ENCODE measurements at places on chromosomes 16 and 17. TPM values are rescaled to one million over a fixed set of nuclear protein-coding genes. Genes with fewer than 3 reads are reported as not detected.

GRCh38 chr16:15521758-15522509, 87.5 kb downstream of the BMERB1 start:
- H3K27me3 ChIP-seq, result peaks cover 19% of the 10 kb centered on the region
- peaks cover 14% of the 10 kb centered on the region for H3K4me1 ChIP-seq
- H3K27ac ChIP-seq, result no peak overlapping the region

GRCh38 chr17:31738996-31739699, 119.9 kb downstream of the COPRS start:
- H3K27me3 ChIP-seq, result no peaks in the 10 kb centered on the region
- peaks cover 25% of the 10 kb centered on the region for H3K4me1 ChIP-seq
- H3K36me3 ChIP-seq, result no peaks in the 10 kb centered on the region
- peak overlapping the region; percentile 13 for H3K27ac ChIP-seq
- DNase-seq, result no peak

DNA sequence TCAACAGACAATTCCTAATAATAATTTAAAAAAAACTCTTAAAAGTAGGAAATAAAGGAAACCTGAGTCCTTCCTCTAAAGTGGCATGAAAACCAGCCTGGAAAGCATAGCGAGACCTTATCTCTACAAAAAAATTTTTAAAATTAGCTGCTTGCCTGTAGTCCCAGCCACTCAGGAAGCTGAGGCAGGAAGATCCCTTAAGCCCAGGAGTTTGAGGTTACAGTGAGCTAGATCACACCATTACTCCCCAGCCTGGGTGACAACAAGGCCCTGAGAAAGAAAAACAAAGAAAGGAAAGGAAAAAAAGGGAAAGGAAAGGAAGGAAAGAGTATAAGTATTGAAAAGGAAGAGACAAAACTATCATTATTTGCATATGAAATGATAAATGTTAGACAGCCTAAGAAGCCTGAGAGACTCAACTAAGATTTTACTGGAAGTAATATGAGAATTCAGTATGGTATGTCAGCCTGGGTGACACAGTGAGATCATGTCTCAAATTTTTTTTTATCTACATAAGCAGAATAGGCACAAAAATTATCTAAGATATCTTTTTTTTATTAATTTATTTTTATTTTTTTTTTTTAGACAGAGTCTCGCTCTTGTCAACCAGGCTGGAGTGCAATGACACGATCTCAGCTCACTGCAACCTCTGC, 113.0 kb downstream of the GOSR1 start:
- H3K4me3 ChIP-seq, result no peak overlapping the region
- no peaks in the 10 kb centered on the region for H3K27me3 ChIP-seq
- no peak for DNase-seq
- H3K4me1 ChIP-seq, result peaks cover 8% of the 10 kb centered on the region
- H3K36me3 ChIP-seq, result peaks cover 1% of the 10 kb centered on the region
- peak overlapping the region; percentile 72 for H3K27ac ChIP-seq

DNA sequence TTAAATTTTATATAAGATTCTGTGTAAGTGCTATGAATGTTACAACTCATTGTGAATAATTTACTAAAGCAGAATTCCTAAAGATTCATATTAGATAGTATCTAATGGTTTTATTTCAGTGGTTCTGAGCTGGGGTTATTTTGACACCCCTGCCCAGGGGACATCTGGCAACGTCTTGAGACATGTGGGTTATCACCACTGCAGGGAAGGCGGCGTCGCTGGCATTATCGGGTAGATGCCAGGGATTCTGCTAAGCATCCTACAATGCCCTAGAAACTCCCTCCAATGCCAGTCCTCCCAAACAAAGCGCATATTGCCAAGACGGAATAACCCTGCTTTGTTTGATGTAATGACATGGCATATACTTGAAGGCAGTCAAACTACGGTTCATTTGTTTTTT, 372.3 kb upstream of the ZFHX3 start:
- H3K36me3 ChIP-seq, result no peaks in the 10 kb centered on the region
- no peak for DNase-seq
- H3K27ac ChIP-seq, result no peak overlapping the region
- peaks cover 2% of the 10 kb centered on the region for H3K4me1 ChIP-seq
- H3K27me3 ChIP-seq, result peaks cover 8% of the 10 kb centered on the region
- no peak overlapping the region for H3K4me3 ChIP-seq

- peaks cover 5% of the 10 kb centered on the region for H3K36me3 ChIP-seq
- peaks cover 26% of the 10 kb centered on the region for H3K27me3 ChIP-seq
- H3K4me1 ChIP-seq, result peaks cover 33% of the 10 kb centered on the region
These were observed 11.6 kb downstream of the HS3ST3B1 start for GRCh38 chr17:14312522-14312921.

GRCh38 chr16:80899809-80900592, 95.6 kb upstream of the CDYL2 start:
- H3K4me1 ChIP-seq, result peaks cover 13% of the 10 kb centered on the region
- H3K27me3 ChIP-seq, result peaks cover 3% of the 10 kb centered on the region
- no peak overlapping the region for H3K4me3 ChIP-seq
- DNase-seq, result no peak
- no peaks in the 10 kb centered on the region for H3K36me3 ChIP-seq

DNA sequence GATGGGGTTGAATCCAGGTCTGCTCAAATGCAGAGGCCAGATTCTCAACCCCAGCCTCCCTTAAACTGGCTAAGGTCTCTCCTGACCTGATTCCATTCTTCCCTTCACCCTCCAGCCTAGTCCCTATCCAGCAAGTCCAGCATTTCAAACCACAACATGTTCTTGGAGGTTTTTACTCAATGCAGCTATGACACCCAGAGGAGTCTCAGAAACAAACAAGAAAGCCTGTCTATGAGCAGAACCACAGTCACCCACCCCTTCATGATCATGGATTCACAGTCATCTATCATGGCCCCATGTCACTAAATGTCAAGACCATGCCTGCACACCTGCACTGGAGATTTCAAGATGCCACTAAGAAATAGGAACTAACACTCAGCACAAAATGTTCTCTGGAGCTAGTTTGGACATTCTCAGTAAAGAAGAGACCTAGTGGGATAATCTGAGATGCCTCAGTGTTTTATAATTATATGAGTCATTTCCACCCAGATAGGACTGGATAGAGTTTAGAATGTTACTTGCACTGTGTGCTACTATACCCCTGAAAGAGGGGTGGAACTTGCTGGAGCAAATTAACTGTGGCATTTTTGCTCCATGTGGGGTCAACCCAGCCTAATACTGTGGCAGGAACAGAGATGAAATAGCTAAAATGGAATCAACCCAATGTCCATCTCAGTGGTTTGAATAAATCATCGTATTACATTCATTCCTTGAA, 9.5 kb upstream of the METTL22 start:
- H3K4me1 ChIP-seq, result no peaks in the 10 kb centered on the region
- no peaks in the 10 kb centered on the region for H3K36me3 ChIP-seq
- DNase-seq, result no peak
- no peak overlapping the region for H3K27ac ChIP-seq
- H3K4me3 ChIP-seq, result no peak overlapping the region

DNA sequence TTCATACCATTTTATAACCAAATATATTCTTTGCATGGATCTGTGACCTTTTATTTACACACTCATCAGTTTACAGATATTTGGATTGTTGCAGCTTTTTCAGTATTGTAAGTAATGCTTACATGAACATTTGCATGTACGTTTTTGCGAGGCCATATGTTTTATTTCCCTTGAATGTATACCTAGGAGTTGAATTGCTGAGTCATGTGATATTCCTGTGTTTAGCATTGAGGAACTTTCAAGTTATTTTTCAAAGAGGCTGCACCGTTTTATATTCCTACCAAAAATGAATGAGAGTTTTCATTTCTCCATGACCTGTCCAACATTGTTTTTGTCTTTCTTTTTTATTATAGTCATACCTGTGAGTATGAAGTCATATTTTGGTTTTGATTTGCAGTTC, 392.1 kb downstream of the CNTNAP4 start:
- H3K4me1 ChIP-seq, result no peaks in the 10 kb centered on the region
- no peak overlapping the region for H3K4me3 ChIP-seq
- no peaks in the 10 kb centered on the region for H3K36me3 ChIP-seq
- H3K27ac ChIP-seq, result no peak overlapping the region

- peaks cover 29% of the 10 kb centered on the region for H3K4me1 ChIP-seq
- peaks cover 4% of the 10 kb centered on the region for H3K36me3 ChIP-seq
- H3K27me3 ChIP-seq, result peaks cover 58% of the 10 kb centered on the region
- peak overlapping the region; percentile 69 for H3K4me3 ChIP-seq
- no peak for DNase-seq
- no peak overlapping the region for H3K27ac ChIP-seq
These were observed 837 bp downstream of the DOC2B start for GRCh38 chr17:180381-181244.

GRCh38 chr16:29983420-29984136, 9.9 kb downstream of the TAOK2 start:
- H3K27me3 ChIP-seq, result no peaks in the 10 kb centered on the region
- no peak for DNase-seq
- H3K36me3 ChIP-seq, result peaks cover 55% of the 10 kb centered on the region
- no peak overlapping the region for H3K4me3 ChIP-seq

- no peaks in the 10 kb centered on the region for H3K36me3 ChIP-seq
- H3K27ac ChIP-seq, result no peak overlapping the region
- no peak for DNase-seq
- no peak overlapping the region for H3K4me3 ChIP-seq
- H3K27me3 ChIP-seq, result peaks cover 16% of the 10 kb centered on the region
- H3K4me1 ChIP-seq, result peaks cover 6% of the 10 kb centered on the region
These were observed 6.1 kb upstream of the KRT10 start for GRCh38 chr17:40828454-40829044.

GRCh38 chr17:76848670-76849069, 19.5 kb upstream of the MGAT5B start:
- peaks cover 35% of the 10 kb centered on the region for H3K27me3 ChIP-seq
- no peak overlapping the region for H3K27ac ChIP-seq
- H3K36me3 ChIP-seq, result no peaks in the 10 kb centered on the region
- no peak for DNase-seq

DNA sequence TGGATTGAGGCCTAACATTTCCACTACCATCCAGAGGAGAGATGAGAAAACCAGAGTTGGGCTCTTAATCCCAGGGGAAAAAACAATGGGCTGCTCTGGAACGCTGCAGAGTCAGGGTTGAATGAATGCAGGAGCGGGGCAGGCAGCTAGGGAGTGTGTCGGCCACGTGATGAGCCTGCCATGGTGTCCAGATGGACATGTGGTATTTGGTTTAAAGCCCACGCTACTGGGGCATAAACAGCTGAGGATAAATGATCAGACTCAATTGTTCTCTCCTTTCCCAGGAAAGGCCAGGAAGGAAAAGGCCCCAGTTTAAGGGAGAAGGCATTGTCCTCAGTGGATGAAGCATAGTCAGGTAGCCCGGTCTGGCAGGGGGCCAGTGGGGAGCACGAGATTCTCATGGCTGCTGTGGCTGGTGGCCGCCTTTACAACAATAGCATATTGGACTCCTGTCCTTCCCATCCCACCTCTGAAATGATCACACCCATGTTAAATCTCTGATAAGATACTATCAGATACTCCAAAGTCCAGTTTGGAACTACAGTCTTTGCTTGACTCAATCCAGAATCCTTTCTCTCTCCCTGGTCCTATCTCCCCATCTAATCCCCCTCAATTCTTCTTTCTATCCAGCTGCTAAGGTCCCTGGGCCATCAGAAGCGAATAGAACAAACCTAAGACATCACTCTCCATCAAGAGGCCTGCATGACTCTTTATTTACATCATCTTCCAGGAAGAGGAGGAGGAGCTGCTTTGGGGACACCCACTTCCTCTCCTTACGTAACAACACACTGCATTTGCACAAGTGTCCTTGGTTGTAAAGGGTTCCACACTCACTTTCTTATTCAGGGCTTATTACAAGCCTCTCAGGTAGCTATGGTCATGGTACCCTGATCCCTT, 20.4 kb downstream of the CA4 start:
- H3K27ac ChIP-seq, result no peak overlapping the region
- no peak for DNase-seq
- no peaks in the 10 kb centered on the region for H3K36me3 ChIP-seq
- no peak overlapping the region for H3K4me3 ChIP-seq
- no peaks in the 10 kb centered on the region for H3K4me1 ChIP-seq

GRCh38 chr16:12311309-12311708, 334.8 kb downstream of the SNX29 start:
- peaks cover 10% of the 10 kb centered on the region for H3K27me3 ChIP-seq
- H3K4me3 ChIP-seq, result no peak overlapping the region
- no peaks in the 10 kb centered on the region for H3K4me1 ChIP-seq
- no peak for DNase-seq
- no peaks in the 10 kb centered on the region for H3K36me3 ChIP-seq
- no peak overlapping the region for H3K27ac ChIP-seq

- H3K36me3 ChIP-seq, result peaks cover 9% of the 10 kb centered on the region
- H3K27ac ChIP-seq, result no peak overlapping the region
- no peak for DNase-seq
- H3K4me3 ChIP-seq, result no peak overlapping the region
These were observed 16.7 kb upstream of the USP36 start for GRCh38 chr17:78857266-78857665.

- H3K36me3 ChIP-seq, result no peaks in the 10 kb centered on the region
- no peak overlapping the region for H3K4me3 ChIP-seq
- peaks cover 42% of the 10 kb centered on the region for H3K27me3 ChIP-seq
- no peak overlapping the region for H3K27ac ChIP-seq
- peaks cover 4% of the 10 kb centered on the region for H3K4me1 ChIP-seq
These were observed 15.4 kb upstream of the ZC3H18 start for GRCh38 chr16:88554711-88555264.

GRCh38 chr17:45361976-45362375, 45.2 kb upstream of the MAP3K14 start:
- peaks cover 3% of the 10 kb centered on the region for H3K27me3 ChIP-seq
- H3K27ac ChIP-seq, result no peak overlapping the region
- peaks cover 5% of the 10 kb centered on the region for H3K4me1 ChIP-seq
- no peak overlapping the region for H3K4me3 ChIP-seq

DNA sequence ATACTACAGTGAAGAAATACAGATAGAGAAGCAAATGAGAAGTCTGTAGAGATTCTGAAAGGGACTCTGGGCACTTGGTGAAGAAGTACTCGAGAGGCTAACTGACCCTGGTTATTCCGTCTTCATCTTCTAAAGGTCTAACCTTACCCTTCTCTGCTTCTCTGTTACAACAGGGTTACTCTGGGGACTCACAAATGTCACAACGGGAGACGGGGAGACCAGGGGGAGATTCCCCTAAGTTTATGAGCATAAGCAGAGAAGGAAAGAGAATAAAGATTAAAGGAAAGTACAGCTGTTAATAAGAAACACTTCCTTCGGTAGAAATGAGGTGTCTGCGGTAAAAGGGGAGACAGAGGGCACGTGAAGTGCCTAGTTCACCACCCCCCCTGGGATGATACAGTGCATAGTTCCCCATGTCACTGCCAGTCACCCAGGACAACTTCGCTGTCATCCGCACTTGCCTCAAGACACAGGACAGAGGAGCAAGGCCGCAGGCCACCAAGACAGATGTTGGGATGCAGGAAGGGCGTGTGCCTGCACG, 75.2 kb upstream of the TRAP1 start:
- peak overlapping the region; percentile 35 for H3K27ac ChIP-seq
- H3K27me3 ChIP-seq, result no peaks in the 10 kb centered on the region
- no peak for DNase-seq
- no peak overlapping the region for H3K4me3 ChIP-seq

GRCh38 chr16:84059946-84060901, 17.6 kb upstream of the SLC38A8 start:
- no peaks in the 10 kb centered on the region for H3K27me3 ChIP-seq
- DNase-seq, result no peak
- H3K36me3 ChIP-seq, result peaks cover 44% of the 10 kb centered on the region
- no peaks in the 10 kb centered on the region for H3K4me1 ChIP-seq

Gene LGALS9B
- total RNA-seq, result not detected

Gene CBFA2T3
- total RNA-seq, result 11.5 TPM

Gene CTU2
- 28.2 TPM for total RNA-seq

Gene GCGR
- 0.66 TPM for total RNA-seq

Gene NOMO2
- 80.3 TPM for total RNA-seq

Gene CSF3
- total RNA-seq, result not detected

Gene CLDN6
- total RNA-seq, result 260 TPM

All from mesothelial cell of epicardium (in vitro differentiated cells).